ENCODE measurements at places on chromosomes 4 and X.

- no peak for DNase-seq
These were observed 371.8 kb upstream of the NOCT start for GRCh38 chr4:138643827-138644226.

GRCh38 chr4:26701786-26702227 lies 117.9 kb downstream of the TBC1D19 start:
- DNase-seq, result no peak

DNA sequence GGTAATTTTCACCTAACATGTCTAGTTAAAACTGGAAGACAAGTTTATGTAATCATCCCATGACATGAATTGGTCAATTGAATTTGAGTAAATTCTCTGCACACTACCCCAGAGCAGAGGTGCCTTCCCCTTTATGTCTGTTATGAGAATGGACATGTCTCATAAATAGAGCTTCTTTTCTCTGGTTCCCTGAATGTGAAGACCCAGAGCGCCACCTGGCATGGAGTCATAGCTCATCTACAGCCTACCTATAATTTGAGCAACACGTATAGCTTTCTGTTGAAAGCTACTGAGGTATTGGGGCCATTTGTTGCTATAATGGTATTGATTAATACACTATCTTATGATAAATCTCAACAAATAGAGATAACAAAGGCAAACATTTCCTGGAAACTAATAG lies 626.5 kb upstream of the GALNTL6 start:
- DNase-seq, result no peak

- DNase-seq, result no peak
These were observed 12.5 kb downstream of the RTL8B start for GRCh38 chrX:135009838-135010237.

- no peak for DNase-seq
These were observed 96.5 kb downstream of the ARHGAP10 start for GRCh38 chr4:147828331-147828905.

GRCh38 chr4:20574986-20575385 lies 125.3 kb upstream of the PACRGL start:
- no peak for DNase-seq

DNA sequence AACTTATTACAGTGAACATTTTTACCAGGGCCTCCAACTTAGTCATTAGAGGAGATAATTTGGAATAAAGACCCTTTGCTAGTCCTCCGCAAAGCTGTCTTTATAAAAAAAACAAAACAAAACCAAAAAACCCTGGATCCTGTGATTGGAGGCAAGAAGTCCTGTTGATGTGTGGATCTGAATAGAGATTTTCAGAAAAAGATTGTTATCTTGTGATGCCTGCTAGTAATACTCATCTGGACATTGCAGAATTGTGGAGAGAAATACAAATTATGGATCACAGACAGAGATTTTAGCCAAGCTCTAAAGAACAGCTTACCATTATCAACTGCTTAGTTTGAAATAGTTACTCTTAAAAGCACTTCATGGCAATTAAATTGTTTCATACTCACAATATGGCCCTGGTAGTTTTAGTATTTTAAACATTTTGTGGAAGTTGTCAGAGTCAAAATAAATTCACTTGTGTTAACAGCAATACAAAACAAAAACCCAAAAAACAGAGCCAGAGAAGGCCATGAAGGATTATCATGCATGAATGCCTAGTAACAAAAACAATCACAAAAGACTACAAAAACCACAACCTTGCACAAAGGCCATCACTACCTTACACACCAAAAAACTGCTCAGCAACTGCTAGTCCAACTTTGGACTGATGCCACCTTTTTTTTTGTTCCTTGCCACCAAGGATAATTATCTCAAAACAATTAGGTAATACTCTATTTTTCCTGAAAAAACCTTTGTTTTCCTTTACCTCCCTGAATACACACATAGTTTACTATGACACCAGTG lies 514.5 kb upstream of the SLIT2 start:
- no peak for DNase-seq

GRCh38 chr4:156247470-156247869 lies 293.8 kb upstream of the CTSO start:
- DNase-seq, result no peak

GRCh38 chrX:65985922-65986588 lies 53.8 kb downstream of the VSIG4 start:
- DNase-seq, result peak; percentile 1

GRCh38 chr4:83340692-83341343 lies 6.2 kb upstream of the HPSE start:
- DNase-seq, result peak; percentile 28

- DNase-seq, result no peak
These were observed 192.8 kb downstream of the SLC7A11 start for GRCh38 chr4:138049355-138049754.

DNA sequence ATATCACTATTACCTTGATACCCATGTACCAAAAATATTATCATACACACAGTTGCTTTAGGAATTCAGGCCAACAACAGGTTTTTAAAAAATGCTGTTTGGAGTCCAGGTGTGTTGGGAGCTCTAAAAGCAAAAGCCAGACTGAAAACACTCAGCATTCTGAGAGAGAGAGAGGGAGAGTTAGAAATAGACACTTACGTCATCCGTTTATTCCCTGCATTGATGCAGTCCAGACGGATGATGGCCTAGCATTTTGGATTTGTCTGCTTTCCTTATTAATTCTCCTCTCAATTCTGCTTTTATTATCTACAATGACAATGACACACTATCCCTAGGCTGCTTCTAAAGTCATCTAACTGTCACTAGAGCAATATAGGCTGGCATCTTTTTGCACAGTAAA lies 358.3 kb upstream of the BOD1L1 start:
- DNase-seq, result no peak

DNA sequence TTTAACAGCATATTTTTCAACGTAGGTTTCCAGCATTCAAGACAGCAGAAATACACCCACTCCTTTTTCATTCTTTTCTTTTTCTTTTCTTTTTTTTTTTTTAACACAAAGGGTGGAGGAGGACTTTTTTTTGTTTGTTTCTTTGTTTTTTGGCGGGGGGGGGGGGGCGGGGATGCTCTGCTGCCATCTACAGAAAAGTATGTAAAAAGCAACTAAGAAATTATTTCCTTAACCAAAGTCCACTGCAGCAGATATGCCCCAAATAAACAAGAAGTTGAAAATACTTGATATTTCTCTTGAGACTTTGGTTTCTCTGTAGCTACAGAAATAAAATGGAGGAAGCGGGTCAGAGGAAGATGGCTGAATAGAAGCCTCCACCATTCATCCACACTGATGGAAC lies 63.2 kb upstream of the PBDC1 start:
- no peak for DNase-seq

DNA sequence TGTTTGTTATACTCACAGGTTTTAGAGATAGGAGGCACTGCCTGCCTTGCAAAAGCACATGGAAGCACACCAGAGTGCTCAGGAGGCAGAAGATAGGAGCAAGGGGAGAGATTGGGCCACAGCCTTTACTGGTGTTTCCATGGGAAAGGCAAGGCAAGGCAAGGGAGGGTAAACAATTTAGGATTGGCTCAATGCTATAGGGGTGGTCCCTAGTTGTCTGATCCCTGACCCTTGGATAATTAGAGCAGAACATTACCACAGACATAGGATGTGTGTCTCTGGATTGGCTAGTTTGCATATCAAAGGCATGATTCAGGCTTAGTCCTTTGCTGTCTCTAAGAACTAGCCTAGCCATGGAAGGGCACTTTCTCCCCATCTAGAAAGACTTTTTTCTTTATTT lies 36.1 kb downstream of the GRXCR1 start:
- no peak for DNase-seq

- DNase-seq, result no peak
These were observed 7.8 kb upstream of the NPNT start for GRCh38 chr4:105887508-105887907.

GRCh38 chr4:161829591-161829990 lies 334.2 kb downstream of the FSTL5 start:
- DNase-seq, result no peak

- peak; percentile 14 for DNase-seq
These were observed 100.1 kb downstream of the REPS2 start for GRCh38 chrX:17046478-17047097.

GRCh38 chr4:153119626-153120025 lies 84.6 kb upstream of the TRIM2 start:
- no peak for DNase-seq

GRCh38 chrX:147900349-147900748 lies 11.4 kb upstream of the FMR1 start:
- DNase-seq, result no peak

DNA sequence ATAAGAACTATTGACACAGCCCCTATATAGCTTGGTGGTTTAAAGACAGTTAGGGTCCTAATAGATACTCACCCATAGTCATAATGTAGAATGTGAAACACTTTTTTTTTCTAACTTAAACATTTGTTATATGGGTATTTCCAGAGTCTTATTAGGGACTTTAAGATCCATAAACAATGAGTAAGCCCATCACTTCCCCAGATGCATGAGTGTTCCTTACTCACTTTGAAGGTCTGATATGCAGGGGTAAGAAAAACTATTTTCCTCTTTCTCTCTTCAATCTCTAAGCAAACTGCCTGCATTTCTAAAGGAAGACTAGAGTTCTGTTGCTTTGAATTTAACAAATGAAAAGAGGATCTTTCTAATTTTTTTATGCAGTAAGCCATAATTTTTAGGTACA lies 443.6 kb upstream of the PITX2 start:
- no peak for DNase-seq

DNA sequence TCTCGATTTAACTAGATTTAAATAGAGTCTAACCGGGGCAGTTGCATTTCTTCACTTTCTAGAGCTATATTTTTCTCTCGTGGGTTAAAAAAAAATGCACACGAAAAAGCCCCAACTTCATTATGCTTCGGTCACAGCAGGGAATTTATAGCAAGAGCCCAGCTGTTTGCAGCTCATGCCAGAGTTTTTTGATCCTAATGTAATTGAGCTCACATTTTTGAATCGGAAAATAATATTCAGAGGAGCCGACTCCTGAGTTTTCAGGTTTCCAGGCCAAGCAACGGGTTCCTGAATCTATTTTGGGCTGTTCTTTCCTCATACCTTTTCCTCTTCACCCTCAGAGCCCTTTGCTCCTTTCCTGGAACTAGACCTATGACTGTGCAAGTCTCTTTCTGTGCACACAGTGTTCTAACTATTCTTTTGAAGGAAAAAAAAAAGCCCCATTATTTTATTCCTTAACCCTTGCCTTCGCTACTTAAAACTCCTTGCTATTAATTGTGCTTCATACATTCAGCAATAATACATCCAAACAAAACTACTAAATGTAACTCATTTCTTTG lies 27.5 kb upstream of the ESX1 start:
- DNase-seq, result no peak

DNA sequence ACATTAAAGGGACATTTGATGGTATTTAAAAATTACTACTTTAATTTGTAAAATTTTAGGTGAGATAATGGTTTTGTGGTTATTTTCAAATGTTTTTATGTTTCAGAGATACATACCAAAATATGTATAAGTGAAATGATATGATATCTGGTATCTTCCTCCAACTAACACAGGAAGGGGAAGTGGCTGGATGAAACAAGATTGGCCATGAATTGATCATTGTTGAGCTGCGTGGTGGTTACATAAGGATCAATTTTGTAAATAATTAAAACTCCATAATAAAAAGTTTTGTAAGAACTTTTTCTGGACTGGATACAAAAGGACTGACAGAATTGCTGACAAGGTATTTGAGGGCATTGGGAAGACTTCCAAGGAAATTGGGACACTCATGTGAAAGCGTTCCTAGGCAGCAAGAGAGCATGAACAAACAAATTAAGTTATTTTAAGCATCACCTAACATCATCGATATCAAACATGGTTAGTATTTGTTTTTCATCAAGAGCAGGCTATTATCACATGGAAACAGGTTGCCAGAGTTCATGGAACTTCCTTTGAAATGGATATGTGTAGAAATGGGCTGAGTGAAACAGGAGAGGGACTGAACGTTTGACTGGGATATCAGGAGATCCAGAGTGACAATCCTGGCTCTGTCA lies 4.4 kb upstream of the PGM2 start:
- no peak for DNase-seq

- DNase-seq, result no peak
These were observed 66.4 kb downstream of the AMMECR1 start for GRCh38 chrX:110251526-110251925.

GRCh38 chrX:40734971-40735324 lies 394 bp downstream of the MED14 start:
- DNase-seq, result no peak

DNA sequence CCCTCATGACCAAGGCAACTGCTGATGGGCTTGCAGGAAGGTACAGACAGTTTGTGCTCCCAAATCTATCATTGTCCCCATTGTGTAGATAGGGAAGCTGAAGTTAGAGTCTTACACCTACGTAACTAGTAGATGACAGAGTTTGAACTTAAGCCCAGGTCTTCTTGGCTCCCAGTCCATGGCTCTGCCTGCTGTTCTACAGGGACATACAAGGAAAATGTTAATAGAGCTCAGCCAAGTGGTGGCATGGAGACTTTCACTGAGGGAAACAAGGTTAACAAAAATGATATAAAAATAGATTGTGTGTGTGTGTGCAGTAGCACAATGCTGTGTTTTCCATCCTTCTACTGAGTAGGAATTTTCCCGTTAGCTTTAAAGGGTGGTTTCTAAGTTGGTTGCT lies 936.5 kb downstream of the RPA4 start:
- no peak for DNase-seq

DNA sequence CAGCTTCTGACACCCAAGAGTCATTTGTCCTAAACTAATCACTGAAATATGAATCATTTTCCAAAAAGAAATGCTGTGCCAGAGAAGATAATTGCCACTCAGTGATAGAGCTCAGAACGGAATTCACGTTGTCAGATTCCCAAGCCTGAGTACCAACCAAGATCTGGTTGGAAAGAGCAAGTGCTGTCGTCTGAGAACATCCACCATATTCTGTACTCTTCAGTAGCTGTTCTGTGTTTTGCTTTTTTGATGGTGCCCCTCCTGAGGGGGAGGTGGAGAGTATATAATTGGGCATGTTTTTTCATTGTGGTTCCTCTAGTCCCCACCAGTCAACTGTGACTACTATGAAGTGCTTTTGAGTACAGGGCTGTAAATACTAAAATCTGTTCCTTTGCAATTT lies 13.2 kb downstream of the RUFY3 start:
- DNase-seq, result no peak

GRCh38 chrX:24335871-24336270 lies 22.0 kb upstream of the SUPT20HL2 start:
- no peak for DNase-seq

GRCh38 chr4:181970366-181970765 lies 272.8 kb upstream of the TENM3 start:
- no peak for DNase-seq

- DNase-seq, result no peak
These were observed 6.8 kb downstream of the ANXA5 start for GRCh38 chr4:121690001-121690400.

- no peak for DNase-seq
These were observed 60.1 kb upstream of the ACSL4 start for GRCh38 chrX:109793191-109793590.

- no peak for DNase-seq
These were observed 248.5 kb upstream of the CXXC4 start for GRCh38 chr4:104743215-104743653.

DNA sequence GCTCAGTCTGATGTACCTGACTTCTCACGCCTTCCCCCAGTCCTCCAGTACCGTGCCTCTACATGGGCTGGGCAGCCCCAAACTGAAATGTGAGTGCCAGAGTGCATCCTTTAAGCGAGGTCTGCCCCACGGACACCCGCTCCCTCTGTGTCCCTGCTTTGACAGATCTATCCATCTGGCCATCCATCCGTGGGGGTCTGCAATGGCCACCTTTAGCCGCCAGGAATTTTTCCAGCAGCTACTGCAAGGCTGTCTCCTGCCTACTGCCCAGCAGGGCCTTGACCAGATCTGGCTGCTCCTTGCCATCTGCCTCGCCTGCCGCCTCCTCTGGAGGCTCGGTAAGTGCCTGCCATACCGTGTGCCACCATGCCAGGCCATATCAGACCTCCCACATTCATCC lies 827 bp downstream of the PORCN start:
- peak; percentile 10 for DNase-seq
